WERI-Rb-1 (cell line): ENCODE measurements at places on chromosomes 6 and 20.
A peak's percentile ranks its signal among the peaks of the same experiment; 100 is the strongest.

DNA sequence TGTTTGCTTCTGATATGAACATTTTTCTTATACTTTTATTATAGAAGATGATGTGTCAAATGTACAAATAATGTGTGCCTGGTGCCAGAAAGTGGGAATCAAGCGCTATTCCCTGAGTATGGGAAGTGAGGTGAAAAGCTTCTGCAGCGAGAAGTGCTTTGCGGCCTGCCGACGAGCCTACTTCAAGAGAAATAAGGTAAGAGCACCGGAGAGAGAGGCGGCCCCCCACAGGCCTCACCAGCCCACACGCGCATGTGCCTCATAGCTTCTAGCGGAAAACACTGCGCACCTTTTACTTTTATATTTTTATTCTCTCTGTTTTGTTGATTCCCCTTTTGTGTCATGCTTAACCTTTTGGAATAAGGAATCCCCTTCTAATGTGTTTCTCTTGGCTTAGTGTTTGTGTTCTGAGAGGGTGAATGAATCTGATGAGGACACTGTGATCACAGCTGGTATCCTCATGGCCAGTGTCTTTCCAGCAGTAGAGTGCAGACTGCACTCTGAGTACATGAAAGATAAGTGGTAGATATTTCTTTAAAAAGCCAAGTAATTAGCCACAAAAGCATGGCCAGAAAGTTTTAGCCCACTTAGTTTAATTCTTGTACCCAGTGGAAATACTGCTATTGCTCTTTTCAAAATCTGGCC lies 43.6 kb downstream of the SOBP start:
- DNase-seq, result no peak

DNA sequence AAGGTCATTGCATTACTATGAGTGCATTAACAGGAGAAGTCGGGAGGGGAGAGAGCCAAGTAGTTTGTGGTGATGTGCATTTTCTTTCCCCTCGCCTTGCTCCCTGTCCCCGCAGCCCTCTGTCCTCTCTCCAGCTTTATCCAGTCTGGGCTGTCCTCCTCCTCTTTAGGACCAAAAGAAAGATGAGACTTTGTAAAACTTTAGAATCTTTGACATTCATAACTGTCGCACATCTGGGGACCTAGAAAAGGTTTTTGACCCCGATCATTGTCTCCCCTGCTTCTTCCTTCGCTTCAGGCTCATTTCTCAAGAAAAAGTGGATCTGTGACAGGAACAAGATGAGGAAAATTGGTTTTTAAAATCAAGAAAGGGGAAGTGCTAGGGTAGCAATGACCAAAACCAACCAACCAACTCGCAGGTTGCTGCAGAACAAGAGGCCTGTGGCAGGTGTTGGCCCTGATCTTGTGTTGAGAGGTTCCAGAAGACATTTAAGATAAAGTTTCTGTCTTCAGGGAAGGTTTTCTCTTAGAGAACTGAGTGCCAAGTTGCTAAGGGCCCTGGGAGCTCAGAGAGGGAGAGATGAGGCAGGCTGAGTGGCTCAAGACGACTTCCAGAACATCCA lies 17.6 kb downstream of the SYTL3 start:
- DNase-seq, result no peak

DNA sequence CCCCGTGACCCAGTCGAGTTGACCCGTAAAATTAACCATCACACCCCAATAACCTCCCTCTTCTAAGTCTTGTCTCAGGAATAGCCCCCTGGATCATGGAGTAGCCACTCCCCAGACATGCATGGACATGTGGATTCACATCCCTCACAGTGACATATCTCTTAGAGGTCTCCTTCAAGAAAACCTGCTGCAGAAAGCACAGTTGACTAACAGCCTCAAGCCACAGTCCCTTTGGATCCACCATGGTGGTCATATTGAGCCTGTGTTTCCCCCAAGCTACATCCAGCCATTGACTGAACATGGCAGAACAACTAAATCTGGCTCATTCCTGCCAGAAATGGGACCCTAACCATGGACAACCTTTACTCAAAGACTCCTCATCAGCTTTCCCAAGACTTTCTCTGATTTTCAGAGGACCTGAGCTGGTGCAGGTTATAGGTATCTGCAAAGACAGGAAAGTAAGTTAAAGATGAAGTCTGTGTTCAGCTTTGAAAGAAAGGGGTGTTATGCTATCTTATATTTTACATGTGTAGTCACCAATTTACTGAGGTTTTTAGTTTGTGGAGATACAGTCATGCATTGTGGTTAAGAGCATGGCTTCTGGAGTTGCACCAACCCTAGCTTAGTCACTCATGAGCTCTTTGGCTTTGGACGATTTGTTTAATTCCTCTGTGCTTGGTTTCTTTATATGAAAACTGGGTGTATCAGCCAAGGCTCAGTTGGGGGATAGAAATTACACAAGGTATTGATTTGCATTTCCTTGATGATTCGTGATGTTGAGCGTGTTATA lies 219.1 kb downstream of the MYLK4 start:
- DNase-seq, result no peak

DNA sequence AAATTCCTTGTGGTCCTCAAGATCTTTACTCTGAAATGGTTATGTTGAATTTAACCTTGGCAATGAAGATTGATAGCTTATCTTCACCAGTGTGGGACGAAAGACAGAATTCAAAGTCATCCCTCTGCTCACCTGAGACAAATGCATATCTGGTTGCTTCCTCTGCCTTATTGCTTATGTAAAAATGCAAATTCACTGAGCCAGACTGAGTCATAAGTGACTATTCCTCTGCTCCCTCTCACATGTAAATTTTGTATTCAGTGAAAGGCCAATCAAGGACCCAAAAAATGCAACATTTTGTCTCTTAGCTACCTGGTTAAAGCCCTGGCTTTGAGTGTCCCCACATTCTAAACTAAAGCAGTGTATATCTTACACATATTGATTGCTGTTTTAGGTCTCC lies 593.1 kb upstream of the GJE1 start:
- no peak for DNase-seq

GRCh38 chr6:33654831-33655554 lies 33.9 kb downstream of the ITPR3 start:
- no peak for DNase-seq

DNA sequence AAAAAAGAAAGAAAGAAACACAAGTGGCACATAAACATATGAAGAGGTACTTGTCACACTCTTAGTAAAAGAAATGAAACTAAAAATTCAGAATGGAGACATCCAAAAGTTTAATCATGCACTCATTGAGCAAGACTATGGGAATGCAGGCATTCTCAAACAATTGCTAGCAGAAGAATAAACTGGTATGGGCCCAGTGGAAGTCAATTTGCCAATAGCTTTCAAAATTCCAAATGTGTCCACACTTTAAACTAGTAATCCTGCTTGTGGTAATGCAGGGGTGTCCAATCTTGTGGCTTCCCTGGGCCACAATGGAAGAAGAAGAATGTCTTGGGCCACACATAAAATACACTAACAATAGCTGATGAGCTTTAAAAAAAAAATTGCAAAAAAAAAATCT lies 97.4 kb downstream of the EPB41L2 start:
- DNase-seq, result no peak

- no peak for DNase-seq
Observed at GRCh38 chr6:78614961-78615360, 252.4 kb upstream of the IRAK1BP1 start.

DNA sequence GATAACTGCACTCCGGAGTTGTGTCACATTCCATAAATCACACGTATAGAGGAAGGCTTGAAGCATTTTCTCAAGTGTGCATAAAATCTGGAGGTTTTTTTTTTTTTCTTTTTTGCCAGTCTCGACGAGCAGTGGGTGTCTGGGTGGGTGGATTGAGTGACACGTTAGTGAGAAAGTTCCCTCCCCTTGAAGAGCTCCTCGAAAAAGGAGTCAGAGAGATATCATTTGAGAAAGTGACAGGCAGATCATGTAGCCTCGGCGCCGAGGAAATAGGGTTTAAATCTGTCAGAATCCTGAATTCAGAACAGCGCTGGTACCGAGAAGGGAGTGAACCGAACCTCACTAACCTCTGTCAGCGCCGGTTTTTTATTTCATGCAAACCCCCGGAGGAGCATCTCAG lies 269.5 kb upstream of the ARID1B start:
- no peak for DNase-seq

DNA sequence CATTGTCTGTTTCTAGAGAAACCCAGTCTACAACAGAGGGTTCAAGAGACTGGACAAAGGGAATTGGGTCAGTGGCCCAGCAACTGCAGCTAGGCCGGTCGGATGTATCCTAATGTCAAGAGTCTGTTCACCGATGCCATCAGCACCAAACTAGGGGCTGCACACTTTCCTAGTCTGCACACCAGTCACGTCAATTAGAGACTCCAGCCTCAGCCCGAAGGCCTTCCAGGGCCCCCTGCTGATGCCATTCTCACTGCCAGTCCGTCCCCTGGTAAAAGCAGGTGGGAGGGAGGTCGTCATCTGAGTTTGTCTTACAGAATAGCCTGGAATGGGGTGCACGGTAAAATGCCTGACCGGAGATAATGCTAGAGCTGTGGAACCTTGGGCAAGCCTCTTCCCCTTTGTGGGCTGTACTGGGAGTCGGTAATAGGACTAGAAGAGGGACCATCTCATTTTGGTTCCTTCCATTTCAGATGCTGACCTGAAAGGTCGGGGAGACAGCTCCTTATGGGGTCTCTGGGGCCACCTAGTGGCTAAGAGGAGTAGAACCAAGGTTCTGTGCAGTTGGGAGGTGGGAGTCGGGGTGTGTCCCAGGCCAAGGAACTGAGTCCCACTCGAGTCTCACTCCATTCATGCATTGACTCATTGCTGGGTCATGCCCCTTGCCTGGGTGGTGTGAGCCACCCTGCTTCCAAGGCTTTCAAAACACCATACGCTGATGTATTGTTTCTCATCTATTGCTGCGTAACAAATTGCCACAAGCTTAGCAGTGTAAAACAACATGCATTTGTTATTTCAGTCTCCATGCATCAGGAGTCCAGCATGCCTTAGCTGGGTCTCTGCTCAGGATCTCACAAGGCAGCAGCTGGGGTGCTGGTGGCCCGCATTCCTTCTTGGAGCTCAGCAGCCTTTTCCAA lies 5.1 kb downstream of the SOX12 start:
- DNase-seq, result peak; percentile 69

DNA sequence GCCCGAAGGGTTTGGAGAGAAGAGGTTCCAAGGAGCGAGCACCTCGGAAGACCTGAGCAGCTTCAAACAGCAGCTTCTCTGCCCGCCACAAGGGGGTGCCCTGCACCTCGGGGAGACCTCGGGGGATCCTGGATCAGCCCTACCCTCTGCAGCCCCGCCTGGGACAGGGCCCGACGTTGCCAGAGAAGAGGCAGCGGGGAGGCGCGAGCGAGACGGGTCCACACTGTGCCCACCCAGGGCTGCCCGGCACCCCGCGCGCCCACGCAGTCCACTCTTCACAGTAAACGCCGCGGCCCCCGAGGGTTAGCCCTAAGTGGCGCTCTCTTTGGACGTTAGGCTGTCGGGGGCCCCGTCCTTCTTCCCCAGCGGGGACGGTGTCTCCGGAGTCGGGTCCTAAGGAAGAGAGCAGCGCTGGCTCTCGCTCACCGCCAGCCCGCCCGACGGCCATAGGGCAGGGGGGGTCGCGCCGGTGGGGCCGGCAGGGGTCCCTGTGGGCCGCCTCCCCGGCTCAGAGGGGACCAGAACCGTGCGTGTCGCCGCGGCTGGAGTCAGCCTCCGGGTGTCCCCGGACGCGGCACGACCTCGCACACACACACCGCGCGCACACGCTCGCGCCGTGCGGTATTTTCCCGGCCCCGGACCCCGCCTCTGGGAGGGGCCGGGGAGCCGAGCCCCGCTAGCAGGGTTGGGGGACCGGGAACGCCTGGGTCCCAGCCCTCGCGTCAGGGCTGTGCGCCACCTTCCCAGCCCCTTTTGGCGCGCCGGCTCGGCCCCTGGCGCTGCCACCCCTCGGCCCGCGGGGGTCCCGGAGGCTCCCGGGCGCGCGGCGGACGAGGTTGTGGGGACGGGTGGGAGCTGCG lies 929 bp downstream of the CDH22 start:
- DNase-seq, result peak; percentile 81

DNA sequence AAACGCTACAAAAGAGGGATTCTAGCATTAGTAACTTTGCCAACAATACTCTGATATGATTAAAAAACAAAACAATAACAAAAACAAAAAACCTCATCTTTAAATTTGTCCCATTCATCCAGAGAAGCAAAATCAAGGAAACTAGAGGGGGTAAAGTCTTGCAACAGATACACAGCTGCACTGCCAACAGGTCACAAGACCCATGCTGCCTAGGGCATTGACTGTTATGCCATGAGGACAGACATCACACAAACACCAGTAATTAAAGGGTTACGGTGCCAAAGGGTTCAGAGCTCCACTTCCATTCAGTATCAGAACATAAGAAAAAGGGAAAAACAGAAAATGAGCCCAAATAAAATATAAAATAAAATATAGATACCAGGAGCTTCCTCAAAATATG lies 1.6 kb downstream of the TBC1D20 start:
- DNase-seq, result no peak

DNA sequence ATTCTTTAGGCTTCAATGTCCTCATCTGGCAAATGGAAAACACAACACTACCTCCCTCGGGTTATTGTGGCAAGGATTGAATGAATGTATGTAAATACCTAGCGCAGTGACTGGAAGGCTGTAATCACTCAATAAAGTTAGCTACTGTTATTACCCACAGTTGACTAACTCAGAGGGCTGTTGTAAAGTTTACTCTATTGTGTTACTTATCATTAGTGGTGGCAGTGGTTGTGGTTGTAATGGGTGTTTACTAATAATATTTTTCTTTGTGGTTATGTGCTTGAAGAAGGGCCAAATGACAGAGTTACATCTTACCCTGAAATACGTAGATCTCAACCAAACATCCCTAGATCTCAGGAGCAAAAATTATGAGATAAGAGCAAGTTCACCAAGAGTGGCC lies 42.0 kb upstream of the PXDC1 start:
- DNase-seq, result no peak

GRCh38 chr6:56513631-56514030 lies 129.1 kb downstream of the DST start:
- DNase-seq, result no peak

GRCh38 chr6:165986311-165986913 lies 181.2 kb downstream of the TBXT start:
- no peak for DNase-seq

GRCh38 chr6:6678811-6679210 lies 90.3 kb downstream of the LY86 start:
- DNase-seq, result no peak

DNA sequence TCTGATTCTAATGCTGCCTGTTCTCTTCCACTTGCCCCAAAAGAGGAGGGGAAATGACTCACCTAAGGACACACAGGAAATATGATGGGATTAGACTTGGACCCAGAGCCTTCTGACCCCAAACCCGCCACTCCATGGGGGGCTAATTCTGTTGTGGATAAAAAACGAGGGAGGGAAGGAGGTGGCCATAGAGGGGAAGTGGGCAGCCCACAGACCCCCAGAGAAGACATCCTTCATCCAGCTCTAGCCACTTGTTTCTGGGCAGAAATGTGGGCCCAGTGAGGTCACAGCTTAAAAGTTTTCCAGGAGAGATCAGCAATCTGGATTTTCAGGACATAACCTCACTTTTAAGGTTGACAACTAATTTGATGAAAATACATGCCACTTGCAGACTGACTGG lies 202.1 kb downstream of the ANKRD60 start:
- DNase-seq, result no peak

GRCh38 chr20:40278673-40279072 lies 410.4 kb downstream of the MAFB start:
- DNase-seq, result no peak

- DNase-seq, result no peak
Observed at GRCh38 chr20:22807045-22807444, 222.7 kb upstream of the FOXA2 start.
